ENCODE measurements at places on chromosomes 3 and 15. TPM values are rescaled to one million over a fixed set of nuclear protein-coding genes. Genes with fewer than 3 reads are reported as not detected.

The SYNPR gene
- not detected for total RNA-seq

The CADM2 gene
- total RNA-seq: not detected

The GABRG3 gene
- total RNA-seq: not detected

DNA sequence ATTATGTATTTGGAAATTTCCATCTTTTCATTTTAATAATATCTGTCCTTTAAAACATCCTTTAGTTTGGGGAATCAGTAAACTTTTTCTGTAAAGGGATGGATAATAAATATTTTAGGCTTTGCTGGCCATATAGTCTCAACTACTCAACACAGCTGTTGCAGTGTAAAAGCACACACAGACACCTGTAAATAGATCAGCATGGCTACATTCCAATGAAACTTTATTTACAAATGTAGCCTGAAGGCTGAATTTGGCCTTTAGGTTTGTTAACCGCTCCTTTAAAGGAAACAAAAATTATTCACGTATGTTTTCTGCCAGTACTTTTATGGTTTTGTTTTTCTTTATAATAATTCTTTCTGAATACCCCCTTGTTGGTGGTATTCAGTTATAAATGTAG, 184.8 kb downstream of the ADAMTSL3 start:
- DNase-seq: no peak

- no peak for DNase-seq
Measured at GRCh38 chr15:39502082-39502447, 78.8 kb upstream of the THBS1 start.

Data from GM12878 (cell line).